T-helper 1 cell (primary cell): ENCODE measurements at places on chromosomes 11 and 22.
A peak's percentile ranks its signal among the peaks of the same experiment; 100 is the strongest.

GRCh38 chr11:86068138-86068871 is 579 bp downstream of the PICALM start:
- DNase-seq, result peak; percentile 22

DNA sequence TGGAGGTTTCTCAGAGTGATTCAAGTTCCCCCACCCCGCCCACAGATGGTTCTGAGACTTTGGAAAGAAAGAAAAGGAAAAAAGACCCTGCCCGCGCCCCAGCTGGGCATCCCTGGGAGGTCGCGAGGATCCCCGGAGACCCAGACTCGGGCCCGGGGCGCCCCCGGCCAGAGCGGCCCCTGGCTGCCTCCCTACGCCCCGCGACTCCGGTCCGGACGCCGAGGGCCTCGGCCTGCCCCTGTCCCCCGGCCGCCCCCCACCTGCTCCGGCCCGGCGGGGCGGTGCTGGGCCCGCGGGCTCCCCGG is 2.3 kb upstream of the AIFM3 start:
- DNase-seq, result no peak

DNA sequence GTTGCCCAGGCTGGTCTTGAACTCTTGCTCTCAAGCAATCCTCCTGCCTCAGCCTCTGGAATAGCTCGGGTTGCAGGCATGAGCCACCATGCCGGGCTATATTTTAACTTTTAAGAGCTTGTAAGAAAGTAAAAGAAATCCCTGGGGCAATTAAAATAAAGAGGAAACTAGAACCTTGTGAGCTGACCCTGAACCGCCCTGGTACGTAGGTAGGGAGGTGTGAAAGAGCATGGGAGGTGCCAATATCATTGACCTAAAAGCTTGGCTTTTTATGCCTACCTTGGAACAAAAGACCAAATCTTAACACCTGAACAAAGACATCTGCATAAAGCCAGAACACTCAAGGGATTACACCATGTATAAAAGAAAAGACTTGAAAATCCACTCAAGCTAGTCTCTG is 595.1 kb downstream of the SOX6 start:
- no peak for DNase-seq

- DNase-seq, result no peak
Measured at GRCh38 chr22:28172892-28173670, 254.0 kb upstream of the PITPNB start.

DNA sequence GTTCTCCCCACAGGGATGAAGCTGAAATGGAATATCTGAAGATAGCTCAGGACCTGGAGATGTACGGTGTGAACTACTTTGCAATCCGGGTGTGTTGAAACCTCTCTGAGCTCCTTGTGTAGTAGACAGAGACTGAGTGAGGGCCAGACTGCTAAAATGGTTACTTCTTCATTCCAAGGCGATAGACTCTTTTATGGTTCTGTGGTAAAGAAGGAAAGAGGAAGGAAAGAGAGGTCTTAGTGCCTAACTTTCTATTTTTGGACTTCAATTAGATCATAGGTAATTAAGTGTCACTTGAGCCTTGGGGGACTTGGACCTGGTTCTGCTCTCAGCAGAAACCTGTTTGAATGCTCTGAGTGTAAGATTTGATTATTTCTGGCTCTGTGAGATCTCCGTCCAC is 54.7 kb downstream of the NF2 start:
- DNase-seq, result no peak

DNA sequence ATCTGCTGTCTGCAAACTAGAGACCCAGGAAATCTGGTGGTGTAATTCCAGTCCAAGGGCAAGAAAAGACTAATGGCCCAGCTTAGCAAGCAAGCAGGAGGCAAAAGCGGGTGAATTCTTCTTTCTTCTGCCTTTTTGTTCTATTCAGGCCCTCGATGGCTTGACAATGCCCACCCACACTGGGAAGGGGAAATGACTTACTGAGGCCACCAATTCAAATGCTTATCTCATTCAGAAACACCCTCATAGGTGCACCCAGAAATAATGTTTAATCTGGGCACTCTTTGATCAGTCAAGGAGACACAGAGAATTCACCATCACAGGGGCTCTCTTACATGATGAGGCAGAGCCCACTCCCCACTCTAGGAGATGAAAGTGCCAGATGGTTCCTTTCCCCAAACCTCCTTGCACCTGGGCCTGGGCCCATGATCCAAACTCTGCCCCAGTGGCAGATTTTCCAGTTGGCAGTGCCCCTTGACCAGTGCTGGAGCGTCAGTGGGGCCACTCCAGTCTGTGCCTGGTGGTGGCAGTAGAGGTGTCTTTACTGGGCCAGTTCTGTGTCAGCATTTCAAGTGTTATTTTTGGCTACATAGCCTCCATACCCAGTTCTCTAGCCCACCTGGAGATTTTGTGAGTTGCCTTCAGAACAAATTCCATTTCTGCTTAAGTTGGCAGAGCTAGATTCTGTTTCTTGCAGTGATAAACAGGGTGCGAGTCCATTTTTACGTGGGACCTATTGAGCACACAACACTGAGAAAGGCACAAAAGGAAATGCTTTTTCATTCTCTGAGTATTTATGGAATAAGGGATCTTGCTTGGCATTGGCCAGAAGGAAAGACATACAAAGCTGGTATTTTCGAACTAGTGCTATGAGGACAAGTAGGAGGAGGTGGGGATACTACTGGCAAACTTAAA is 7.5 kb downstream of the ELMOD1 start:
- no peak for DNase-seq

DNA sequence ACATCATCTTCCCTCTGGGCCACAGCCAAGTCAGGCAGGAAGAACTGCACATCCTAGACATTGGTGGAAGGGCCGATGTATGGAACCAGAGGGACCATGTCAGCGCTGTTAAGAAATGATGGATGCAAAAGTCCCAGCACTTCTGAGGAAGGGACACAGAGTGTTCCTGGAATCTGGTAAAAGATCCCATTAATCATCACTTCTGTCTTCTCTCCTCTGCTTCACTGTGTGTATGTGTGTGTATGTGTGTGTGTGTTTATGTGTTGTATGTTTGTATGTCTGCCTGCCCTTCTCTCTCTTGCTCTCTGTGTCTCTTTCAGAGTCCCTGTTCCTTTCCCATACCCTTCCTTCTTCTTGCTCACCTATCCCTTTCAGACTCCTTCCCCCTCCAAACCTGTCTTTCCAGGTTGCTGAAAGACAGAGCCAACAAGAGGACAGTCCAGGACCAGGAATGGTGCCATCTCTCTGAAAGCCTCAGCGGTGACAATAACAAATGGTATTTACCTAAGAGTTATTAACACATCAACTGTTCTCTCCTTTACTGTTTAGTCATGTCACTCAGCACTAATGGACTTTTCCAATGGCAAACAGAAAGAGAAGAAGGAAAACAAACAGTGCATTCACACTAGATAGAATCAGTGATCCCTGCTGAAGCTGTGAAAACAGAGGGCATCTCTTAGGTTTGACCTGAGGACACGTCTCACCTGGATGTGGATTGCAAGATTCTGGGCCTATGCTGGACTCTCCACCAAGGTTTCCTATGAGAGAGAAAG is 47.1 kb downstream of the EHF start:
- no peak for DNase-seq

DNA sequence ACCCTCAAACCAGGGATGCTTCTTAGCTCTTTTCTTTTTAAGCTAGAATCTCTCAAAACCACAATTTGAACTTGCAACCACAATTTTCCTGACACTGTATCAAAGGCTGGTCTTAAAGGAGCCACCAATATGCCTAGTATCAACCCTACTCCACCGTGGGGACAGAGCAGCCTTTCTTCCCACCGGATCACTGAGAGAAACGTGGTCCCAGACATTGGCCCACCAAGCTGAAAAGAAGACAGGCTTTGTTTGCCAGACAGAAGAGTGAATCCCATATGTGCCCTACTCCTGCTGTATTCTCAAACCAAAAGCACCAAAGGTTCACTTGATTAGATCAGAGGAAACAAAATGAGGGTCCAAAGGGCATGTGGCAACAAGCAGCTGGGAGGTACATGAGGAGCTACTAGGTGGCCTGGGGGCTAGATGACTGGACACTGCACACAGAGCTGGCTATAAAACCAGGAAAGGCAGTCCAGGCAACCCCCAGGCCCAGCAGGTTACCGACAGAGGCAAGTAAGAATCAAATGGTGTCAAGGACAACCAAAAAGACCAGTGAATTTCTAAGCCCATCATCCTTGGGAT is 3.6 kb upstream of the VWCE start:
- no peak for DNase-seq

- DNase-seq, result no peak
Measured at GRCh38 chr22:21032868-21033688, 717 bp upstream of the SLC7A4 start.

- DNase-seq, result no peak
Measured at GRCh38 chr11:19812096-19812495, 99.5 kb downstream of the NAV2 start.
